KBM-7 (cell line): ENCODE measurements at places on chromosomes 11 and 22.
A peak's percentile ranks its signal among the peaks of the same experiment; 100 is the strongest.

DNA sequence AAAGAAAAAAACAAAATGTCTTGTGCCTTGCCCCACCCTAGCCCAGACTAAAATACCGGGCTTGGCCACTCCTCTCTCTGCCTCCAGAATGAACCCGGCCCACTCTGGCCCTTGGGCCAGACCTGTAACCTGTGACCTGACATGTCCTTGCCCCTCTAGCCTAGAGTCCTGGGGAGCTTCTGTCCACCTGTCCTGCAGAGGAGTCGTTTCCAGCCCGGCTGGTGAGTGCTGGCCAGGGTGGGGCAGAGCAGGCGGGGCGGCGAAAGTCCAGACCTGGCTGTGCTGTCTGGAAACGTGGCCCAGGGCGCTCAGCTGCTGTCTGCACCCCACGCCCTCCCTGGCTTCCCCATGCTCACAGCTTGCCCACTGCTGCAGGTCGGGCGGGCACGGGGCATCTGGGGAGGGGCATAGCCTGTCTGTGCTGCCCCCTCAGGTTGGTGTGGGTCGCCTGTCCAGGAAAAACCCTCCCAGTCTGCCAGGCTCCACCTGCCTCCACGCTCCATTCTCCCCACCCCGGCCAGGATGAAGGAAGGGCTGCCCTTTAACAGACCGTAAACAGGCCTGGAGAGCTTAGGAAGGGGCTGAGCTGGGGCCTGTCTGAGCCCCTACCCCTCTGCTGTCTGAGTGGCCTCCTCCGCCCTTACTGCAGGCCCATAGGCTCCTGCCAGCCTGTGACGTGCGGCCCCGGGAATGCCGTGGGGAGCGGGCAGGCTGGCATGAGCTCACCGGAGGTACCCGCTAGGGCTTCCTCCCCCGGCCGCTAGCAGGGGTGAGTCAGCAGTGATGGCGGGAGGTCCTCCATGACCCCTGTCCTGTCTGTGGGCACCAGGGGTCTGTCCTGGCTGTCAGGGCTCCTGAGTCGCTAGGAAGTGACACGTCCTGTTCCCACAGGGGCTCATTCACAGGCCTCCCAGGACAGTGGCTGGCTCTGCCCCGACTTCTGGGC lies 1.9 kb downstream of the CD151 start:
- no peak for DNase-seq

- no peak for DNase-seq
These were observed 25.9 kb upstream of the SLC5A4 start for GRCh38 chr22:32281072-32281471.

DNA sequence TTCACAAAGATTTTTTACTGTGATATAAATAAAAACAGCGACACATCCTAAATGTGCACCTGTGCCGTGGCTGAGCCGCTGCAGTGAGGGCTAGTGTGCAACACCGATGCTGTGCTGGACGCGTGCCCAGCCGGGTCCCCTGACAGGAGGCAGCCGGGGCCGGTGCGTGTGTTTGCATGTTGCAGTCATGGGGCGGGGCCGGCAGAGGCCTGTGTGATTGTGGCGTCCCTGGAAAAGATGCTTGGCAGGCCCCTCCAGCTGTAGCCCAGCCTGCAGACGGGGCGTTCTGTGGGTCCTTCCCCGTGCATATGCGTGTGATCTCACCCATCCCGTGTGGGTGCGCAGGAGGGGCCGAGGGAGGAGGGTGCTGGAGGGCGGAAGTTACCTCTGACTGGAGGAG lies 30.6 kb downstream of the MUC6 start:
- no peak for DNase-seq

DNA sequence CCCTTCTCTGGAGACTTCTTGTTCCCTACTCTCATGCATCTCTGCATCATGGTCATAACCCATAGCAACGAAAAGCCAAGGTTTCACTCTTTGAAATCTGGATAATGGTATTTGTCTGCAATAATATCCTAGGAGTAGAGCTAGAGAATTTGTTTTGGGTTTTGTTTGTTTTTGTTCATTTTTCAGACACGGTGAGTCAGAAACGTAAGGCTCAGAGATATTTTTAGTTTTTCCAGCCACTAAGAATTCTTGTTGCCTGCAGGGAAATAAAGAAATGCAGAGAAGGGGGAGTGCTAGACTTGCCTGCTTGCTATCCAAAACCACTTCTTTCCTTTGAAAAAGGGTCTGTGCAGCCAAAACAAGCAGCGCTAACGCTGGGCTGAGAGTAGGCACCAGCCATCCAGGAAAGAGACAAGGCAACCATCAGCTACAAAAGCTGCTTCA lies 26.0 kb downstream of the POU2AF3 start:
- DNase-seq = no peak

DNA sequence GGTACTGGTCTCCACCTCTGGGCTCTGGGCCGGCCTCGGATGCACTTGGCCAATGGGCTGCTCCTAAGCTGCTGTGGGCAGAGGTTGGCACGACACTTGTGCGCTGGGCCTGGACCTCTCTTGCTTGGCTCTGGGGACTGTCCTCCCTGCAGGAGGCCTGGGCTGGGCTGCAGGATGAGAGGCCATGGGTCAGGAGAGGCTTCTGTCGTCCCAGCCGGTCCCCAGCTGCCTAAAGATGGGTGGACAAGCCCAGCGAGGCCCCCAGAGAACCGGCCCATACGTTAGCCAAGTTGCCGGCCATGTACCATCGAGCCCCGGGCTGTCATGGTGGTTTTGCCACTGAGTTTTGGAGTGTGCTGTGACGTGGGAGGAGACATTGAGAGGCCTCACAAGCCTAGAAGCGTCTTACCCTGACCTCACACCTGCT lies 1.6 kb upstream of the CCDC188 start:
- DNase-seq = no peak

DNA sequence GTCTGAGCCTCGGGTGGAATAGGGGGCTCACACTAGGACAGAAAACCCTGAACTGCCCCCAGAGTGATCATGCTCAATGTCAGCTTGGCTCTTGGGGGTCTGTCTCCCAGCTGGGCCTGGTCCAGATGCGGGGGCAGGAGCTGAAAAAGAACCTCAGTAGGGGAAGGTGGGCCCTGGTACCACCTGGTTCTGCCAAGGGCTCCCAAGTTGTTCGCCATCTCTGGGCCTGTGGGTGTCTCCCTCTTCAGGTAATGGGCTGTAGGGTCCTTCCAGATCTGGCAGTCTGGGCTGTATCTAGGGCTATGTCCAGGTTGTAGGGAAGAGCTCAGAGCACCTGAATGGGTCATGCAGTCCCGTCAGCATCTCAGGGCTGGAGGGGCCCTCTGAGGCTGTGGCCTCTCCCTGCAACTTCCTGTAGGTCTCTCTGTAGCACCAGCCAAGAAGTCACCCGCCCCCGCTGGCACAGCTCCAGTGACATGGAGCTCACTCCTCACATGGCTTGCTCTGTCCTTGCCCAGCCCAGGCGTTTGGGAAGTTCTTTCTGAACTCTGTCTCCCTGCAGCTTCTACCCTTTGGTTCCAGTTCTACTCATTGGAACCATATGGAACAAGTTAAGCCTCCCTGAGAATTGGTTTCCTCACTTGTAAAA lies 33.0 kb upstream of the SOX10 start:
- DNase-seq = peak; percentile 47

DNA sequence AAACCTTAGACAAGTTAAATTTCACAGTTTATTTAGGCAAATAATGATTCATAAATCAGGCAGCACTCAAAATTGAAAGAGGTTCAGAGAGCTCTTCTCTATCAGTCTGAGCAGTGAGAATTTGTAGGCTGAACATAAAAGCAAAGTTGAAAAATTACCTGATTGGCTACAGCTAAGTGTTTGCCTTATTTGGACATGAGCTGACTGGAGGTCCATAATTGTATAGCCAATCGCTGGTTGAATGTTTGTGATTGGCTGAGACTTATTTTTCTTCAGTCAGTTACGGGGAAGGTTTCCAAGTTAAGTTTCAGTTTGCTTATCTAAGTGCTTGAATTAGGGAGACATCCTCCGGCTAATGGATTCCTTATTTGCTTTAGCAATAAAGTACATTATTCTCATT lies 527.5 kb downstream of the CNTN5 start:
- no peak for DNase-seq

DNA sequence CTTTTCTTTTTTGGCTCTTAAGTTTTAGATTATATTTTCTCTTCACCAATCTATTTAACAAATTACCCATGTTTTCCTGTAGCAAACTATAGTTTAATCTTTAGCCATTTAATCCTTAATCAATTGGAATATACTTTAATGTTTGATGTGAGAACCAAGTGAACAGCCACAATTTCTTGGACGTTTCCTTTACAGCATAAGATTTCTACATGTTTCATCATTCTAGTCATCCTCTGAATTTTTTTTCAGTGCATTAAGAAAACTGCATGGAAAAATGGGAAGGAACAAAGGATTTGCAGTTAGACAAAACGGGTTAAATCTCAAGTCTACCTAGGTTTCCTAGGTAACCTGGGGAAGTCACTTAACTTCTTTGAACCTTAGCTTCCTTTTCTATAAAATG lies 507.1 kb upstream of the CCDC90B start:
- DNase-seq = no peak

- DNase-seq = no peak
These were observed 7.2 kb downstream of the KCTD21 start for GRCh38 chr11:78181185-78181584.

DNA sequence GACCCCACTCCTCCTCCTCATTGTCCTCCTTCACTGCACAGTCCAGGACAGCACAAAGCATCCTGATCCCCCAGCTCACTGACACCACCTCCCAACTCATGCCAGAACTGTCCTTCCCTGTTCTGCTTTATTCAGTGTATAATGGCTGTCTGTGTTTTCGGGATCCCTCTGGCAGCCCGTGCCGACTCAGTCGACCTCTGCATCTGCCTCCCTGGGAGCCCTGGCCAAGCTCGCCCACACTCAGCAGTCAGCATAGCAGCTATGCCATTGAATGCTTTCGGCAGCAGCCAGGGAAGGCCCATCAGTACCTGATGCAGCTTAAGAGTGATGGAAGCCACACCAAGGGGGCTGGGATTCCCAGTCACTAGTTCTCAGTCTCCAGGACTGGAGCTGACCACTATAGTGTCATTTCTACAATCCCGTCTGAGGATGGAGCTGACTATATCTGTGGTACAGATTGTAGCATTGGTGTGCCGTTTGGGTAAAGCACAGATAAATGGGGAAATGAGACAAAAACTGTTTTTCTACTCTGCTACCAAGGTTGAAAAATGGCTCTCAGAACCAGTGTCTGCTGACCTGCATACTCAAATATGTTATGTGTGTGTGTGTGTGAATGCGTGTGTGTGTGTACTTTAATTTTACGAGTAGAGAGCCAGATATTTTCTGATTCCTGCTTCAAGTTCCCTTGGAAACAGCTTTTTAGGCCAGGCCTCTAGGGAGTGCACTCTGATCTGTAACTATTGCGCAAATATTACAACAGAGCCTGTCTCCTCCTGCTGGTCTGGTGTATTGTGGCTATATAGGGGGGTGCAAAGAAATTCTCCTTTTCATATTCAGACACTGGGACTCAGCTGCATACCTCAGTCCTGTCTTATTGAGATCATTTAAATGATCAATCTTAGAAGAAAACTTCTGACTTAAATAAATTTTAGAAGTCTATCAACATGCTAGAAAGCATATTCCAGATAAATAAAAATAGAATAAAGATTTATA lies 78.8 kb upstream of the TOP3B start:
- DNase-seq = no peak

DNA sequence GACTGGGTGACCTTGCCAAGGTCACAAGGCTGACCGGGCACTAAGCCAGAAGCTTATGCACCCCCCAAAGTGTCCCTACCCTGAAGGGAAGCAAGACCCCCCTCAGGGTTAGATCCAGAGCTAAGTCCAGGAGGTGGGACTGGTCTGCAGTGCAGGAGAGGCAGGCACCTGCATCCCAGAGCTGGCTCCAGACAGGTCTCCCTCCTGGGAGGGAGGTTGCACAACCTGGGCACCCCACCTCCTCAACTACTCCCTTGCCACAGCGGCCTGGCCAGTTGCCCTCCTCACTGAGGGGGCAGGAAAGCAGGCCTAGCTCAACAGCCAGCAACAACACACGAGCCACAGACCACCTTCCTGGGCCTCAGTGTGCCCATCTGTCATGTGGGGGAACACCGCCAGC lies 75.0 kb upstream of the TCF20 start:
- DNase-seq = no peak

- DNase-seq = no peak
These were observed 64.4 kb downstream of the PRDM11 start for GRCh38 chr11:45210846-45211245.

DNA sequence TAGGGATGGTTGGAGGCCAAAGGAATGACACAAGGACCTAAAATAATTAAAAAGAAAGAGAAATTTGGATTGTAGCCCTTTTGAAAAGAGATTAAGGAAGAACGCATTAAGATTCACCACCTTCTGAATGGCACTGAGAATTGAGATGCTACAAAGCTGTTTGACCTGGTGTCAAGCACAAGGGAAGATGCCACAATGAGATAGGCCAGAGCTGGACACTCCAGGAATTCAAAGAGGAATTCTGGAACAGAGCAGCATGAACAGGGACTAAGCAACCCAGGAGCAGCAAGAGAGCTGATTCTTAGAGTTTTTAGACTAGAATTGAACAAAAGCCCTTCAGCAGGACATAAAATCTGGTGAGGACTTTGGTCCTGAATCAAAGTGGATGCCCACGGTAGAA lies 11.6 kb upstream of the CECR2 start:
- DNase-seq = no peak

DNA sequence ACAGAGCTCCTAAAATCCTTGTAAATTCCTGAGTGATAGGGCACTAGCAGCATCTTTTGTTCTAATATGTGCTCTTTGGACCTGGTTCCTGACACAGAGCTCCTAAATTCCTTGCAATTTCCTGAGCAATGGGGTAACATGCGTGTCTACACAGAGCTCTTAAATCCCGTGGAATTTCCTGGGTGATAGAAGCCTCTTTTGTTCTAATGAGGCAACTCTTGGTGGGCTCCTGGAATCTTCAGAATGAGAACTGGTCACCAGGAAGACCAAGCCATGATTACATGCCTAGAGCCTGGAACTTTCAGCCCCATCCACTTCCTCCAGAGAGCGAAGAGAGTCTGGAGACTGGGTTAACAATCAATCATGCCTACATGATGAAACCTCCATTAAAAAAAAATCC lies 19.0 kb downstream of the RSF1 start:
- DNase-seq = no peak

GRCh38 chr11:8567602-8568198 lies 26.3 kb downstream of the STK33 start:
- DNase-seq = no peak

DNA sequence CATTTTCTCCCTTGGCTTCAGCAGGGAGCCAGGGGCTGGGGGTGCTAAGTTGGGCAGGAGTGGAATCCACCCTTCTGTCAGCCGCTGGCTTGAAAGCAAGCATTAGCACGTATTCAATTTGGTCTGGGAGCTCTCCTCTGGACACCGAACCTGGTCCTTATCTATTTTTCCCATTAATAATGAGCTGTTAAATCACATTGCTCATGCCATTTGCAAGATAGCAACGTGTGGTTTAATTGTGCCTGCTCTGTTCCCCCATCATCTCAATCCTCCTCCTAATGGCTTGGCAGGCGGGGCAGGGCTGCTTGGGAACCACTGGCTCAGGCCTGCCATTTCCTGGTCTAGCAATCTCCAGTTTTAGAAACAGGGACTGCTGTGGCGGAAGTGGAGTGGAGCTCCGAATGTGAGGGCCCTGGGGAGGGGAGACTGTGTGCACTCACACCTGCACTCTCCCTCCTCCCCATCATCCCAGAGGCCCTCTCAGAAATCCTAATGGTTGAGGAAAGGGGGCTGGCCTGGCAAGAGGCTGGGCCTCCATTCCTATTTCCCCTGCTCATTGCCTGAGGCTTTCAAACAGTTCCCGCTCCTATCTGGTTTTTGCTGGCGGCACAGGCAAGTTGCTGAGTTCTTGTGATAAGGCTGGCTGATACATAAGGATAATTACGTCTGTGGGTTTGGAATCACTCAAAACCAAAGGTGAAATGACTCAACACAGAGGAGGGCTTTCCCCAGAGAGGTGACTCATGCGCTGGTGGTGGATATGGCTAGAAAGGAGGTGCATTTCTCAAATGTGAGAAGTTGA lies 201.2 kb upstream of the E2F8 start:
- no peak for DNase-seq
